ENCODE measurements at places on chromosomes 5 and 9.

- DNase-seq: no peak
Observed at GRCh38 chr5:72921886-72922285, 34.0 kb upstream of the FCHO2 start.

- no peak for DNase-seq
Observed at GRCh38 chr5:78060421-78060820, 234.1 kb downstream of the AP3B1 start.

DNA sequence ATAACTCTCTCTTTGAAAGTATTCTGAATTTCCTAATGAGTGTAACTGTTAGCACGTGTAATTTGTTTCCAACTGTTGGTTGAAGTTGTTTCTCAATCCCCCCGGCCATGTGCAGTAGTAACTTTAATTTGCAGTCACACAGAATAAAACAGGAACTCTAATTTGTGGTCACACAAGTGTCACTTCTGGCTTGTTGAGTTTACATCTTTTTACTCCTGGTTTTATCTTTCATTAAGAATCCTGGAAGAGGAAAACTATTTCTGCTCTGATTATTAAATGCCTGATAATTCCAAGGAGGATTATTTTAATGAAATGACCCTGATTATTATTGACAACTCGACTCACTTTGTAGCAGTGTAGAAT is 1.2 kb downstream of the SCAMP1 start:
- no peak for DNase-seq

DNA sequence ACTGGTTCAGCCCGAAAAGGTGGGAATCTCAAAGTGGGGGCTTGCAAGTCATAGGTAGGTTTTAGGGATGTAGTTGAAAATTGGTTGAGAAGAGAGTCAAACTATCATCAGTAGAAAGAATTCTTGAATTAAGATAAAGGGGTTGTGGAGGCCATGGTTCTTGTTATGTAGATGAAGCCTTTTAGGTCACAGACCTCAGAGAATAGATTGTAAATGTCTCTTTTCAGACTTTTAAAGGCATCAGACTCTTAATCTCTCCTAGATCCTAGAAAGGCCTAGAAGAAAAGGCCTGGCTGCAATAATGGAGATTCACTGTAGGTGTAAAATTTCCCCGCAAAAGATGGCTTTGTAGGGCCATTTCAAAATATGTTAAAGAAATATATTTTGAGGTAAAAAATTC is 96.4 kb downstream of the PSAT1 start:
- DNase-seq: no peak

GRCh38 chr5:347712-348284 is 26.3 kb downstream of the AHRR start:
- DNase-seq: no peak

GRCh38 chr5:141786700-141787099 is 91.5 kb downstream of the PCDH1 start:
- no peak for DNase-seq

DNA sequence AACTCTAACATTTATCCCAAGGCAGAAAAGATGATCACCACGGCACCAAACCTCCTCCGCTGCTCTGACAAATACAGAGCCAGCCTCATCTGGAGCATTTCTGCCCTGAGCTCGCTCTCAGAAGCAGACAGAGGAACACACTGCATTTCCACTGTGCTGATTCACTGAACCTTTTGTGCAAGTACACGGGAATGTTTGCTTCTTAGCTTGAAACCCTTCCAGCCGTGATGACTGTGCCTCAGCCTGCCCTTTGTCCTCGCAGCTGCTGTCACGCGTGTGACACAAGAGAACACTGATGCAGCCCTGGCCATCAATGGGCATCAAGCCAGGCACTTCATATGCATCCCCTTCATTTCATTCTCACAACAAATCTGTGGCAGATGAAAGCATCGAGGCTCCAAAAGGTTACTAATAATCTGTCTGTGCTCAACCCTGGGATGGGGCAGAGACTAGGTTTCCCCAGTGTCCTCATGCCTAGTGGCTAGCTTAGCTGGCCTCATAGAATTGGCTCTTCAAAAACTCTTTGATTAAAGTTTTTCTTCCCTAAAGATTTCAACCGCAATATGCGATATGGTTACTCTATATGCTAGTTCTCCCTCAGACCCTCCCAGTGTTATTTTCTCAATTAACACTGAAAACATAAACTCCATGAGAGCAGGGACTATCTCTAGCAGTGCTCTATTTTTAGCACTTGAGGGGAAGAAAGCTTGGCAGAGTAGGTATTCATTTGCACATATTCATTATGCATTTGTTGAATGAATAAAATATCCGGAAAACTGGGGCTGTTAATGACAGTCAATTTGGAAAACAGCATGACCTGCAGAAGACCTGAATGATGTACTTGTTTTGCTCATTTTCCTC is 7.3 kb downstream of the CDC14B start:
- peak; percentile 80 for DNase-seq
